ENCODE measurements at places on chromosomes 2 and 18. TPM values are rescaled to one million over a fixed set of nuclear protein-coding genes. Genes with fewer than 3 reads are reported as not detected.

GRCh38 chr2:120853306-120854013 lies 117.8 kb downstream of the GLI2 start:
- H3K4me1 ChIP-seq = no peaks in the 10 kb centered on the region
- H3K27me3 ChIP-seq = no peaks in the 10 kb centered on the region
- no peak for DNase-seq
- H3K36me3 ChIP-seq = no peaks in the 10 kb centered on the region
- no peak overlapping the region for H3K4me3 ChIP-seq

- no peaks in the 10 kb centered on the region for H3K4me1 ChIP-seq
- H3K4me3 ChIP-seq = no peak overlapping the region
- H3K36me3 ChIP-seq = no peaks in the 10 kb centered on the region
- H3K27ac ChIP-seq = no peak overlapping the region
- H3K27me3 ChIP-seq = peaks cover 15% of the 10 kb centered on the region
Measured at GRCh38 chr2:205909184-205909572, 176.8 kb downstream of the INO80D start.

The THUMPD2 gene
- 13.6 TPM for total RNA-seq

DNA sequence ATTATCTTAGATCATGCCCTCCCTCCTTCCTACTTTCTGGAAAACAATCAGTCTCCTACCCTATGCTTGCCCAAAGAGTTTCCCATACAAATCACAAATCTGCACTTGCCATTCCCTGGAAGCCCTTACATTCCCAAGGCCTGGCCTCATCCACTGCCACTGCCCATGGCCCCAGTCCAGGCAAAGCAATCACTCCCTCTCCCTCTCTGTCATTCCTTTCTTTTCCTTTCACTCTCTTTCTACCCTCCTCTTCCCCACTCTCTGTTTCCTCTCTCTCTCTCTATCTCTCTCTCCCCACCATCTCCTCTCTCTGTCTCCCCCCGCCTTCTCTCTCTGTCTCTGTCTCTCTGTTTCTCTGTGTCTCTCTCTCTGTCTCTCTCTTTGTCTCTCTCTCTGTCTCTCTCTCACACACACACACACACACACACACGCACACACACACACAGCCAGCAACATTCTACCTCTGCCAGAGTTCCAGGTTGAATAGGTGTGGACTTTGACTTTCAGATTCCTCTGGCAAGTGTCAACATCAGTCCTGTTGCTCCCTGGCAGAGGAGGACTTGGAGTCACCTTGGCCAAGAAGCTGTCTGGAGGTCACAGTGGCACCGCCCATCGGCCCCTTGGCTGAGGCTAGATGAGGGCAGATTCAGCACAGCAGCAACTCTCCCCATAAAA lies 43.7 kb upstream of the NAT8 start:
- peaks cover 2% of the 10 kb centered on the region for H3K36me3 ChIP-seq
- no peaks in the 10 kb centered on the region for H3K27me3 ChIP-seq
- H3K27ac ChIP-seq = no peak overlapping the region
- H3K4me3 ChIP-seq = no peak overlapping the region
- no peak for DNase-seq
- H3K4me1 ChIP-seq = no peaks in the 10 kb centered on the region

- H3K4me1 ChIP-seq = peaks cover 38% of the 10 kb centered on the region
- peaks cover 8% of the 10 kb centered on the region for H3K36me3 ChIP-seq
- H3K27ac ChIP-seq = no peak overlapping the region
- DNase-seq = no peak
Measured at GRCh38 chr2:219282375-219282774, 3.2 kb downstream of the DNAJB2 start.

DNA sequence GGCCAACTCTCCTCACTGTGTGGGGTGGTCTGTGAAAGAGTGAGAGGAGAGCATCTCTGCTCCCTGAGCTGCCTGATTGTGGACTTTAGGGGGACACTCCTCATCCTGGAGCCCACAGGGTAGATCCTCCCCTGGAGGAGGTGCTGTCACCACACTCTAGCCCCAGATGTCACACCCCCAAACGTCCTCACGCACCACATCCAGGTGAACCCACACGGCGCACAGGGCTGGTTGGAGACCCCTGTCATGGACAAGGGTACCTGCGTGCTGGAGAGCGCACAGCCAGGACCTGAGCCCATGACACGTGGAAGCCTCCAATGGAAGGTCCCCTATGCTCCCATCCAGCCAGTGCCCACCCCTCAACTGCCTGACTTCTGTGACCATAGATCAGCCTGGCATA lies 10.5 kb downstream of the AGXT start:
- no peaks in the 10 kb centered on the region for H3K27me3 ChIP-seq
- DNase-seq = no peak
- no peak overlapping the region for H3K4me3 ChIP-seq
- no peak overlapping the region for H3K27ac ChIP-seq
- H3K36me3 ChIP-seq = no peaks in the 10 kb centered on the region
- H3K4me1 ChIP-seq = no peaks in the 10 kb centered on the region

The TMEM247 gene
- total RNA-seq = not detected

GRCh38 chr2:99461828-99462483 lies 27.9 kb downstream of the REV1 start:
- H3K27me3 ChIP-seq = no peaks in the 10 kb centered on the region
- no peak for DNase-seq
- no peak overlapping the region for H3K4me3 ChIP-seq
- no peak overlapping the region for H3K27ac ChIP-seq
- H3K36me3 ChIP-seq = peaks cover 28% of the 10 kb centered on the region
- peaks cover 2% of the 10 kb centered on the region for H3K4me1 ChIP-seq

GRCh38 chr18:13756261-13756660 lies 29.8 kb downstream of the RNMT start:
- no peak overlapping the region for H3K27ac ChIP-seq
- no peaks in the 10 kb centered on the region for H3K27me3 ChIP-seq
- no peak overlapping the region for H3K4me3 ChIP-seq
- H3K36me3 ChIP-seq = peaks cover 71% of the 10 kb centered on the region
- H3K4me1 ChIP-seq = peaks cover 2% of the 10 kb centered on the region

DNA sequence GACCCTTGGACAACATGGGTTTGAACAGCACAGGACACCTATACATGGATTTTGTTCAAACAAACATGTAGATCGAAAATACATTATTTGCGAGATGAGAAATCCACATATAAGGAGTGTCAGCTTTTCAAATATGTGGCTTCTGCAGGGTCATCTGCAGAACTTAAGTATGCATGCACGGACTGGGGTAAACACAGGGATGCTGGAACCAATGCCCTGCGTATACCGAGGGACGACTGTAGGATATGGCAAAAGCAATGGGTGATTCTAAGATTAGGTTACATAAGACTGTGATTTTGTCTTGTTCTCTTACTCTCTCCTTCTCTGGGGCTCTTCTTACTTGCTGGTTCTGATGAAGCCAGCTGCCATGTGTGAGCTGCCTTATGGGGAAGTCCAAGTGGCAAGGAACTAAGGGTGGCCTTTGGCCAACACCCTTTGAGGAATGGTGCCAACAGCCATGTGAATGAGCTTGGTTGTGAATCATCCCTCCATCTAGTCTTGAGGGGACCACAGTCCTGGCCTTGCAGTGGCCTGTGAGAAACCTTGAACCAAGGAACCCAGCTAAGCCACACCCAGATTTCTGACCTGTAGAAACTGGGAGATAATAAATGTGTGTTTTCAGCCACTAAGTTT lies 66.5 kb downstream of the EVA1A start:
- no peak overlapping the region for H3K4me3 ChIP-seq
- H3K27me3 ChIP-seq = peaks cover 13% of the 10 kb centered on the region
- no peak overlapping the region for H3K27ac ChIP-seq
- H3K4me1 ChIP-seq = no peaks in the 10 kb centered on the region

Measured in activated naive CD4-positive, alpha-beta T cell treated with anti-CD3 and anti-CD28 coated beads for 36 hours (primary cell).